ENCODE measurements at places on chromosomes 12 and 14.

DNA sequence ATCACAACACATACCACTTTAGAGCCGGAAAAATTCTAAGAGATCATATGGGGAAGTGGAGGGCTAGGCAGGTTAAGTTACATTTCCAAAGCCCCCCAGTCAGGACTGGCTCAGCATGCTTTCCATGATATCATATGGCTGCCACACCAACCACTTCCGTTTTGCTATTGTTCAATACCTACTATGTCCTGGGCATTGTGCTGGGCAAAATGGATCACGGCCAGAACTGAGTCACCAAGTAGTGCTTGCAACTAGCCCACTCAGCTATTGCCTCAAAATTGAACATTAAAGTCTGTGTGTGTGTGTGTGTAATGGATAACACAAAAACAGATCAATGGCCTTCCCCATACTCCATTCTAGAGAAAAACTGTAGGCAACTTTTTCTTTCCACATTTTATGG is 22.7 kb downstream of the WIF1 start:
- DNase-seq = no peak

DNA sequence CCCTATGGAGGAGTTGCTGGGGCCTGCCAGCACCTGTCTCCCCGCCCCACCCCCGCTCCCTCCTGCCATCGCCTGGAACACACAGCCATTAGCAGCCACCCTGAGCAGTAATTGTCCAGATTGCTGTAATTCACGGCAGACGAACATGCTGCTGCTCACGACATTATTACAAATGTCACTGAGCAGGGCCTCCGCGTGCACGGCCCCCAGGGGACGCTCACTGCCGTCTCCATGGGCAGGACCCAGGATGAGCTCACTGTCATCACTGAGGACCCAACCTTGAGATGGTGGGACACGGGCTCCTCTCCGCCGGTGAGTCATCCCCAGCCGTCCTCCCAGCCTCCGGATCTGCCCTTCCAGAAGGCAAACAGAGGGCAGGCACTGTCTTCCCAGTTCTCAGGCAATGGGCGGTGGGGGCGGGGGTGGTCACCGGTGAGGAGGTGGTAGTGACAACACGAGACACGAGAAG is 100.4 kb downstream of the RFLNA start:
- no peak for DNase-seq

DNA sequence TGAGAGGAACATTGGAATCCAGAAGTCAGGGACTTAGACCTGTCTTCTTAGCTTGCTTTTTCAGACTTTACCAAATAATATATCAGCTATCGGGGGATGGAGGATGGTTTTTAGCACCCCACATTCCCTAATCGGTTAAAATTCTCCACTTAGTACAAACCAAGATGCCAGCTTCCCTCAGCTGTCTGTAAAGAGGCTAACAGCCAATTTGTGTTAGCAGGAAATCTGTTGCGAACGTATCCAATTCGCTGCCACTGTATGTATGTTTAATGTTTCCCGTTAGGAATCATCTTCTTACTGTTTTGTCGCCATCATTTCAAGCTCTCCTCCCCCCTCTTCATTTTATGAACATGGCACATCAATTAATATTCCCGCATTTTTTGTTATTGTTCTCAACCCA is 289.0 kb downstream of the BCL11B start:
- no peak for DNase-seq

DNA sequence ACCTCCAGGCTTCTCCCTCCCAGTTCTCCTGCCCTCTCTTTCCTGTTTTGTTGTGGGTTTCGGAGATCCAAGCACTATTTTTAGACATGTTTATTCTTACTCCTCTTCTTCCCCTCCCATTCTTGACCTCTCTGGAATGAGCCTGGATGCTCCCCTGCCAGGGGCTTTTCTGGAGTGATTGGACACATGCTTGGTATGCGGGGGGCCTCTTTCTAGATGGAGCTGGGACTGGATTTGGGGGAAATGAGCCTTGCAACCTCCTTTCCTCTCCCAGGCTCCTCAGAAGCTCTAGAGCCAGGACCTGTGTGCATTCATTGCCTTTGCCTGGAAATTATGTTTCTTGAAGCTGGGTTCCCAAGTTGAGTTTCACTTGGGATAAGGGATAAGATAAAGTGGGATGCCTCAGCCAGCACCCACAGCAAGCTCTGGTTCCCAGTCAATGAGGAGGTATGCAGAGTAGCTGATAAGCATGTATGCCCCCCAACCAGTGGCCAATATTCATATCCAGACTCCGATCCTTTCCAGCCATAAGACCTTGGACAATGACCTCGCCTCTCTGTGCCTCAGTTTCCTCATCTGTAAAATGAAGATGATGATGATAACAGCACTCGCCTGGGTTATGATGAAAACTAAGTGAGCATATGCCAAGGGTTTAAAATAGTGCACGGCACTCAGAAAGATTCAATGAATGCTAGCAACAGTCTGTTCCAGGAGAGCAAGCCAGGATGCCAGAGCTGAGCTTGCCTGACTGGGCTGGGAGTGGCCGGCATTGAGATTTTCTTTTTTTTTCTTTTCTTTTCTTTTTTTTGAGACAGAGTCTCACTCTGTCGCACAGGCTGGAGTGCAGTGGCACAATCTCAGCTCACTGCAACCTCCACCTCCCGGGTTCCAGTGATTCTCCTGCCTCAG is 97.8 kb downstream of the SCARB1 start:
- DNase-seq = no peak

- no peak for DNase-seq
Measured at GRCh38 chr14:32572867-32573150, 243.7 kb downstream of the AKAP6 start.

- no peak for DNase-seq
Measured at GRCh38 chr12:66140731-66141130, 10.2 kb upstream of the LLPH start.

GRCh38 chr12:123363390-123363739 is 1.3 kb downstream of the SBNO1 start:
- DNase-seq = no peak

DNA sequence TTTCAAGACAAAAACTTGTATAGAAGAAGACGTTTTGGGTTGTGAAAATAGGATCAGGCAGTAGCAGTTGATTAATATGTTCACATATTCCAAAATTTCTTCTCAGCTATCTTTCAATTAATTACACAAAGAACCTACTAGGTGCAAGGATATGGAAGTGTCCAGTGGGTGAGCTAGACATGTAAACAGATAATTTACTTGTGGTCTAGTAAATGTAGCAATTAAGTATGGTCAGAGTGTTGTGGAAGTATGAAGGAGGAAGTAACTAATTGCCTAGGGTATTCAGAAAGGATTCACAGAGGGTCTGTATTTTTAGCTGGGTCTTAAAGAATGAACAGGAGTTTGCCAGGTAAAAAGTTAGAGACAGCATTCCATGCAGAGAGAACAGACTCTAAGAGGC is 5.9 kb downstream of the GOLGA5 start:
- no peak for DNase-seq

GRCh38 chr14:99119554-99120525 is 152.2 kb downstream of the BCL11B start:
- DNase-seq = no peak

- DNase-seq = peak; percentile 50
Measured at GRCh38 chr12:70243510-70244371, 508 bp downstream of the CNOT2 start.

DNA sequence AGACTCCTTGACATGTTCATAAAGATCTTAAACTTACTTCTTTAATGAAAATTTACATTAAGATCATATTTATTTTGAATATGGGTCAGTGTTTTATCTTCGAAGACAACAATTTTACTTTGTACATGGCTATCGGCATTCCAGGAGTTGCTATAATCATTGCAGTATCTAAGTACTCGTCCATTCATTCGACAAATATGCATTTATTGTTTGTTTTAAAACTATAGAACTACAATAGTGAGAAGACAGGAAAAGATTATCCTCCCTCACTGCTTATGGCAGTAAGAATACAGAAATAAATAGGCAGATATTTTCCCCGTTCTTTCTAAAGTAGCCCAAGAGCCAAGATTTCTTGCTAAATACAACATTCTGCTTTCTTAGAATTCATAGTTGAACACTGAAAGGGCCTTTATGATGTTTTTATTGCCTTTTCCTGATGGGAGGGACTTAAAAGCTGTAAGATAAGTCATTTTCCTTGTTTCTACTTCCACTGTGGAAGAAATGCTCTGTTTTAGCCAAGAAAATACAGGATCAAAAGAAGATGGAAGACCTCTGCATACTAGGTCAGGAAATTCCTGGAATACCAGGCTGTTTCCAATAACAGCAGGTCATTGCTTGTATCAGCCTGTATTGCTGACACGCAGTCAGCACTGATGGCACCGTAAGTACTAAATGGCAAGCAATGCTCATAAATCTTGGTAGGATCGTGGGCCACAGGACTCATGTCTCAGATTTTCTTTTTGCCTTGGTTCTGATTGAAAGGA is 521.0 kb upstream of the ATP2B1 start:
- peak; percentile 72 for DNase-seq

DNA sequence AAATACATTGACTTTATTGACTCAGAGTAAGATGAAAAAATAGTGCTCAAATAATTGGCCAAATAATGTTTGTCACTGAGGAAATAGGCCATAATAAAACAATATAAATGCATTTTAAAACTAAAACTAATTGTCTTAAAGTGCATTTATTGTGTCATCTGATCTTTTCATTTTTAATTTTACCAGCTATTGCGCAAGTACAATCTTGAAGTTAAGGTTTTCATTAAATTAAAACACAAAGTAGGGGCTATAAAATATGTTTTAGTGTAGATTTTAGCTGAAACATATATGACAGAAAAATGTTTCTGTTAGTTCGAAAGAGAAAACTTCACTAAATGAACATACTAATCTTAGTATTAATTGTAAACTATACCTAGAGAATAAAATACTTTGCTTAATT is 832.8 kb downstream of the FSCB start:
- no peak for DNase-seq

All from foreskin keratinocyte (primary cell).